ENCODE measurements at places on chromosomes 3 and 15.

- no peak for DNase-seq
Observed at GRCh38 chr3:58038675-58039292, 30.6 kb downstream of the FLNB start.

GRCh38 chr3:137987723-137988122, 22.2 kb upstream of the CLDN18 start:
- DNase-seq, result no peak

DNA sequence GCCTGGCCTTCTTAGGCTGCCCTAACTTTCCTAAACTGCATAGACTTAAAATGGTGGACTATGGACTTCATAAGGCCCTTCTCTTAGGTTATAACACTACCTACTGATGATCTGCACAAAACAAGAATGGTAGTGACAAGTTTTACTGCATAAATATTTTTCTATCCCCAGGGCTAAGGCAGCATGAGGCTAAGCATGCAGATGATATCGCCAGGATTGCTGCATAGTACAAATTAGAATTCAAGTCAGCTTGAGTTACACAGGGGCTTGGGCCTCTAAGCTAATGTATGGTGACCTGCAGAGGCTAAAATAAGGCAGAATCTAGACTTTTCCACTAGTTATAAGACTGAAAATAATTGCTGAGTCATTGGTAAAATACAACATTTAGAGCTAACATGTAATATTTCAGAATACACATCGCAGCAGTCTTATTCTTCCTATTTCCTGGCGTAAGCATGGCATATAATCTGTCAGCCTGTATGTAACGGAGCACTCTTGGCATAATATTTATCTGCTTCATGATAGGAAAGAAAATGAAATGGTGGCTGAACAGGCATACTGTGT, 15.3 kb upstream of the RBMS3 start:
- DNase-seq, result no peak

- DNase-seq, result no peak
Observed at GRCh38 chr3:23740517-23740965, 65.2 kb upstream of the UBE2E1 start.

- DNase-seq, result no peak
Observed at GRCh38 chr3:116199063-116199462, 246.2 kb downstream of the LSAMP start.

- DNase-seq, result no peak
Observed at GRCh38 chr3:170429050-170429449, 10.4 kb downstream of the CLDN11 start.

GRCh38 chr3:65659396-65659795, 379.3 kb downstream of the MAGI1 start:
- no peak for DNase-seq

DNA sequence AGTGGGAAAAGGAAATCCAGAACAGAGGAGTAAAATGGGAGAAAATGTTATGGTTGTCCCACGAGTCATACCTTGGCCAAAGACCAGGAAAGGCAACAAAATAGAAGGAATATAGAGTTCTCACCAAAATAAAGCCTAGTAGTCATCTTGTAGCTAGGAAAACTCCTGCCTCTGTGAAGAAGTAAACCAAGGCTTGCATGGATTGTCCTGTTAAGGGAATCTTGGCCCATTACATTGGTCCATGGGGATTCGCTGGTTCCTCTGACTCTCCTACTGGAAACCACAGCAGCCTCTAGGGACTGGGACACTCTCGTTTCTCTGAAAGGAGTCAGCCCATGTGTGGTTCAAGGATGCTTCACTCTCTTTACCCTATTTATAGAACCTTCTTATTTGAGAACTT, 62.9 kb upstream of the FNDC3B start:
- DNase-seq, result no peak

DNA sequence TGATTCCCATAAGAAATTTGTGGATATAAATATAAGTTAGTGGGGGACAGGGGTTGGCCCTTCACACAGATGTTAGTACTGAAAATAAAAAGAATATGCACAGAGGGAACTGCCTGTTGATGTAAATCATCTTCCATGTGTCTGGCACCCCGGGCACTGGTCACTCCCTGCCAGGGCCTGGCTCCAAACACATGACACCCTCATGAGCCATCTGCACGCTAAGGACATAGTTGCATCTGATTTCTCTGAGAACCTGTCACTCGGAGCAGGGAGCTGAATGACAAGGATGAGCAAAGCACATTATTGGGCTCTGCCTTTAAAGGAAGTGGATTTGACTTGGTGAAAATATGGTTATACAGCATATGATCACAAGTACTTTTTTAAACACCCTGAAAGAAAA, 66.2 kb upstream of the TSC22D2 start:
- DNase-seq, result no peak
